Glutamatergic neuron (in vitro differentiated cells): ENCODE measurements at places on chromosomes 7 and 10. TPM values are rescaled to one million over a fixed set of nuclear protein-coding genes. Genes with fewer than 3 reads are reported as not detected.

Gene GPR85
- total RNA-seq, result 3.4 TPM

DNA sequence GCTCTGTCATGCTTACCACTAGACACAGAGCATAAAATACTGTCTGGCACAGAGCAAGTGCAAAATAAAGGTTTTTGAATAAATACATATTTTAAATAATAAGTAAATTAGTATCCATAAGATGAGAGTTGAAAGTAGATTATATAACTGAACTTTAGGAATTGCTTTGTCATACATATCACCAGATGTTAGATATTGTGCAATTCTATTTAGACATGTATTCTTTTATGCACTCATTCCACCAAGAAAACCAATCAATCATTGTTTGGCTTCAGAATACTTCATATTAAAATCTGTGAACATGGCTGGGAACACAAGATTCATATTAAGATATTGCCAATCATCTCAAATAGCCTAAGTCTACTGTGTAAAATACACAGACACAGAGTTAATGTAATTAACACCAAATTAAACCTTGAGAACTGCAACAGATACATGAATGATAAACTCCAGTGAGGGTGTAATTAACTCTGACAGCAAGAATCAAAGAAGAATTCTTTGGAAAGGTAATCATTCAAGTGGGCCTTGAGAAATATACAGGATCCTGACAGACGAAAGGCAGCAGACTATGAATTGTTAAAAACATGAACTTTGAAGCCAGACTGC is 201.0 kb upstream of the PTN start:
- H3K4me3 ChIP-seq, result no peak overlapping the region
- DNase-seq, result no peak
- no peaks in the 10 kb centered on the region for H3K36me3 ChIP-seq
- no peaks in the 10 kb centered on the region for H3K27me3 ChIP-seq
- no peaks in the 10 kb centered on the region for H3K4me1 ChIP-seq

GRCh38 chr10:132837905-132838304 is 52.0 kb upstream of the NKX6-2 start:
- H3K4me3 ChIP-seq, result no peak overlapping the region
- H3K27me3 ChIP-seq, result peaks cover 6% of the 10 kb centered on the region
- peaks cover 10% of the 10 kb centered on the region for H3K36me3 ChIP-seq
- peaks cover 4% of the 10 kb centered on the region for H3K4me1 ChIP-seq
- H3K27ac ChIP-seq, result no peak overlapping the region

GRCh38 chr7:92678291-92678920 is 88.2 kb upstream of the FAM133B start:
- H3K4me3 ChIP-seq, result no peak overlapping the region
- H3K4me1 ChIP-seq, result peaks cover 8% of the 10 kb centered on the region
- H3K36me3 ChIP-seq, result peaks cover 7% of the 10 kb centered on the region
- no peak overlapping the region for H3K27ac ChIP-seq
- DNase-seq, result no peak

DNA sequence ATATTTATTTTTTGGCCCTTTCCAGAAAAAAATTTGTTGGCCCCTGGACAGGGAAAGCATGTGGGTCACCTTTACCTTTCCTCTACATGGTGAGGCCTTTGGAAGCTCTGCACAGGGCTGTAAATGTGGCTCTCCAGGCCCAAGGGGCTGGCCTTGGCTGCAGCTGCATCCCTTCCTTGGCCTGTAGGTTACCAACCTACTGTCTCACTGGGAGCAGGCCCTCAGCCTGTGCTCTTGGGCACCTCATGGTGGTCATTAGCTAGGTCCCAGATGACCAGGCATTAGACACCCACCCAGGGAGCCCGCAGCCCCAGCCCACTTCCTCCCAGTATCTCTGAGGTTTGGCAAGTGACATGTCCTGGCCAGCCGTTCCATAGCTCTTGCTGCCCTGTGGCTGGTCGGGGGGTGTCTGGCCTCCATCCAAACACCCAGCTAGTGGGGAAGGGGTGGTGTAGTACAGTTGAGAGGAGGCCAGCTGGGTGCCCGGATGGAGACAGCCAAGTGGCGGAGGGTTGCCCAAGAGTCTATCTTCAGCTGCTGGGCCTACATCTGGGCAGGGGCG is 7.1 kb upstream of the CPA5 start:
- no peaks in the 10 kb centered on the region for H3K36me3 ChIP-seq
- no peak overlapping the region for H3K27ac ChIP-seq
- no peak for DNase-seq

Gene NPFFR1
- total RNA-seq, result not detected
